ENCODE measurements at places on chromosomes 6 and 20.
A peak's percentile ranks its signal among the peaks of the same experiment; 100 is the strongest.

DNA sequence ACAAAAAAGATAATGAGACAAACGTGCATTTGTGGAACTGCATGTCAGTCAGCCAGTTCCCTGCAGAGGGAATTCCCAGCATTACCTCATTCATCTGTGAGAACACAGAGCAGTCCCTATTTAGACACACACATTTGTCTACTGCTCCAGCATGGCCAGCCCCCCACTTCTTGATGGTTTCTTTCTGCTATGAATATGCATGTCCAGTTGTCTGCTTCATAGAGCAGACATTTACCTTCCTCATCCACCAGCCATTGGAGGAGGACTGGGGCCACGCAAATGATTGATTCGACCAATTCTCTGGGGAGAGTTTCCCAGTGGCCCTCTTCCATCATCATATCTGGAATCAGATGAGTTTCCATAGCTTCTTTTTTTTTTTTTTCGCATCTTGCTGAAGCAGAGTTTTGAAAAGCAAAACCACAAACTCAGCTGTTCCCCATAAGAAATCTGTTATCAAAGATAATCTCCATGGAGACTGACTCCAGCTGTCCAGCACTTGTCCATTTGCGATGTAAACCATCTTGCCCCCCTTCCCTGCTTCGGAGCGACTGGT, 11.8 kb downstream of the ENPP1 start:
- peak; percentile 21 for DNase-seq

GRCh38 chr6:22838345-22838744, 269.0 kb downstream of the HDGFL1 start:
- no peak for DNase-seq

DNA sequence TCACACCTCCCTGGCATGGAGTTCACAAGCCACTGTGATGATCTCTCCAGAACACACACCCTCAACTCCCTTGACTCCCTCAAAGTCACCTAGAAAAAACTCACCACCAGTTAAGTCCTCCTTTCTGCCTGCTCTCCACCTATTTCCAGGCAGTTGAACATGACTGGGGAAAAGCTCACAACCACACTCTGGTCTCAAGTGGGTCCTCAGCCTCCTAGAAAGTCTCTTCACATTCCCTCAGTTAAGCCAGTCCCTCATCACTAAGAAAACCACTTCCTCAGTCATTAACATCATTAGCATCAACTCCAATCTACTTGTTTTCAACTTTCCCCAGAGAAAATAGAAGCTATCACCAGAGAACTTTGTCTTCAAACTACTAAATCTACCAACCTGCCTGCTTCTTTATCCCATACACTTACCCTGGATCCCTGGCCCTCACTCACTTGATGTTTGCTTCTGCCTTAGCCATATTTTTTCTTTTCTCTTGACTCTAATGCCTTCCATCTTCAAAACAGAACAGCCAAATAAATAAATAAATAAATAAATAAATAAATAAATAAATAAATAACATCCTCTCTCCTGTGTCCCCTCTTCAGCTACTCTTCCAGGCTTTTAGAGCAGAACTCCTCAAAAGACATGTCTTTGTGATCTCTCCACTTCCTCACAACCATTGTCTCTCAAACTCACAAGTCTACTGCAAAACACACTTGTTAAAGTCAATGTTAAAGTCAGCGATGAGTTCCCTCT, 742.4 kb upstream of the FLRT3 start:
- DNase-seq: no peak

DNA sequence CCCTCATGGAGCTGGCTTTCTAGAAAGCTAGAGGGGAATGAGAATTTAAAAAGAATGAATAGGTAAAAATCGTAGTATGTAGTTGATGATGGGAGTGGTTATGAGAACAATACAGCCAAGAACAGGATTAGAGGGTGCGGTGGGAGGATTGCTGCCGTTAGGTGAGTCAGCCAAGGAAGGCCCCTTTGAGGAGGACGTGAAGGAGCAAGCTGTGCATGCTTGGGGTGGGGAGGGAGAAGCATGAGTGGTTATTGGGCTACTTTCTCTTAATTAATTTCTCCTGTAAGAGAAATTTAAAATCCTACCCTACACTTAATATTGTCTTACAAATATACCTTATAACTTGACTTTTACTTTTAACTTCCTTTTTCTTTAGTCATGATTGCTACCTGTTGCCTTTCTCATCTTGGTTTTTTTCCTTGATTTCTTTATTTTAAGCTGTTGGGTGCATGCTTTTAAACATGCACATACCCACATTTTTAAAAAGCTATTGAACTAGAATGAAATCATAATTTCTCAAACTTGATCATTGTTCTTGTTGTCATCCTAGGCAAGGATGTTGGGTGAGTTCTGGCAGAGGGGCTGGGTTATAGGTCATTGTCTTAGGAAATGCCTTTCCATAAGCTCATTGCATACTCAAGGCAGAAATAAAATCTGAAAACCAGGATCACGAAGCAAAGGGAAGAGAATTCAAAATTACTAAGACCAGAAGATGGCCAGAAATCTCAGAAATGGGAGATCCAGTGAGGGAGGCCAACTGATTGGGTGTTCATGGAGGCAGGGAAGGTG, 114.5 kb downstream of the TCP11 start:
- DNase-seq: peak; percentile 36
